Left ventricle myocardium inferior (tissue), 1 donor: ENCODE measurements at places on chromosomes 12 and 14.

- peak; percentile 61 for DNase-seq
Measured at GRCh38 chr14:103879570-103880347, 32.4 kb upstream of the PPP1R13B start.

DNA sequence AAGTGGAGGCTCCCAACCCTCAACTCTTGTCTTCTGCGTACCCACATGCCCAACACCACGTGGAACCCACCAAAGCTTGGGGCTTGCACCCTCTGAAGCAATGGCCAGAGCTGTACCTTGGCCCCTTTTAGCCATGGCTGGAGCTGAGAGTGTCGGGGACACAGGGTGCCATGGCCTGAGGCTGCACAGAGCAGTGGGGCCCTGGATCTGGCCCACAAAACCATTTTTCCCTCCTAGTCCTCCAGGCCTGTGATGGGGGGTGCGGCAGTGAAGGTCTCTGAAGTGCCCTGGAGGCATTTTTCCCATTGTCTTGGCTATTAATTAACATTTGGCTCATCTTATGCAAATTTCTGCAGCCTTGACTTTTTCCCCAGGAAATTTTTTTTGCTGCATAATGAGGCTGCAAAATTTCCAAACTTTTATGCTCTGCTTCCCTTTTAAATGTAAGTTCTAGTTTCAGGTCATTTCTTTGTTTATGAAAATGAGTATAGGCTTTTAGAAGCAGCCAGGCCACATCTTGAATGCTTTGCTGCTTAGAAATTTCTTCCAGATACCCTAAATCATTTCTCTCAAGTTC is 18.7 kb upstream of the ASPG start:
- DNase-seq, result no peak

GRCh38 chr12:111129149-111129767 is 208.9 kb upstream of the MYL2 start:
- DNase-seq, result no peak

DNA sequence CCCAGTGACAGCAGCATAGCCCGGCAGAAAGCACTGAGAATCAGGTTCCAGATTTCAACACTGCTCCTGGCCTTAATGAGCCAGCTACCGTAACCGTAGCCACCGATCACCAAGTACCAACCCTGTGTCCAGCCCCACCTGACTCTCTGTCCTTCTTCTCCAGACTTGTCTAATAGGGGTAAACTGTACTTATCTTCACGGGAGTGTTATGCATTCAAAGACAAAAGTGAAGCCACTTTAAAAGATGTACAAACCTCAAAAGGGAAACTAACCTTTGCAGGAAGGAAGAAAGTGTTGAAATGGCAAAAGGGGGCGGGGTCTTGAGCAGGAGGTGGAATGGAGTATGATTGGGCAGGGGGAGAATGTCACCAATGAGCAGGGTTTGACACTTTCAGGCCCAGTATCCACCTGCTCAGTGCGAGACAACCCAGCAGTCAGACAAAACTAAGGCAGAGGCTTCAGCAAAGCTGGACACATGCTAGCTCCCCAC is 226.1 kb downstream of the CHST11 start:
- no peak for DNase-seq

- no peak for DNase-seq
Measured at GRCh38 chr12:117334855-117335587, 26.4 kb downstream of the NOS1 start.

- DNase-seq, result no peak
Measured at GRCh38 chr12:15307079-15307478, 15.2 kb upstream of the PTPRO start.

DNA sequence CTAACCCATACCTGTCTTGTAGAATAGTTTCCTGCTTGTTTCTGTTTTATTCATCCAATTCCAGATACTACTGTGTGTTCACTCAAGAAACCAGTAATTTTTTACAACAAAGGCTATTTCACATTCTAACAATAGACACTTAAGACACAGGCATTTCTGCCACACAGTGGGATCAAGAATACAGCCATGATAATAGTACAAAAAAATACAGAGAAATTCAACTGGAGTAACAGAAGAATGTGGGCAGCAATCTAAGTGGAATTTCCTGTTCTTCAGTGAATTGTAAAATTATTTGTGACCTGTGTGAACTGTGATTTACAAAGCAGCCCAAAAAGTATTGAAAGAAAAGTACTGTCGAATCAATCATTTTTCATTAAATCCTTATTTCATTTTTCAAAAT is 282.9 kb downstream of the CCER1 start:
- DNase-seq, result no peak

DNA sequence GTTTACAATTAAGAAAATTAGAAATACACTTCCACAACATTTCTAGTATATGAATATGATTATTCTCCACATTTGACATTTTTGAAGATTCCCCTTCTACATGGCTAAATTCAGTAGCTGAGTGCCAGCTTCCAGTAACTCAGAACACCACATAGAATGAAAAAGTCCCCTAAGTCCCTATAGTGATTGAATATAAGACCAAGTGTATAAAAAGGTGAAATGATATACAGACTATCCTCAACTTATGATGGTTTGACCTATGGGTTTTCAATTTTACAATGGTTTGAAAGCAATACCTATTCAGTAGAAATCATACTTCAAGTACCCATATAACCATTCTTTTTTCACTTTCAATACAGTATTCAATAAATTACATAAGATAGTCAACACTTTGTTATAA is 15.8 kb downstream of the ATL1 start:
- no peak for DNase-seq

- DNase-seq, result no peak
Measured at GRCh38 chr12:2389079-2389790, 336.4 kb downstream of the CACNA1C start.

DNA sequence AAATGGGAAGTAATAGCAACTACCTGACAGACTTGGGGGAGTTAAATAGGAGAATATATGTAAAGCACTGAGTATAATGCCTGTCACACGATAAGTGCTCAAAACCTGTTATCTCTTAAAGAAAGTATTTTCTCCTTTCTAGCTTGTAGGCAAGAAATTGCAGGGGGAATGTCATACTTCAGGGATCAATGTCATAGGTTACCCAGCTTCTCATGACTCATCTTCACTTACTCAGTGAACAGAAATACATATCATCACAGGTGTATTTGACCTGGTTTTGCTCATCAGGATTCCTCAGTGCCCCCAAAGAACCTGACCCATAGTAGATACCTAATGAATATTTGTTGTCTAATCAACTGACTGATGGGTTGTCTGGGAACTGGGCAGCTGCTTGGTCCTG is 285.0 kb upstream of the ATP2B1 start:
- no peak for DNase-seq

GRCh38 chr14:29465095-29465494 is 462.6 kb downstream of the PRKD1 start:
- no peak for DNase-seq

DNA sequence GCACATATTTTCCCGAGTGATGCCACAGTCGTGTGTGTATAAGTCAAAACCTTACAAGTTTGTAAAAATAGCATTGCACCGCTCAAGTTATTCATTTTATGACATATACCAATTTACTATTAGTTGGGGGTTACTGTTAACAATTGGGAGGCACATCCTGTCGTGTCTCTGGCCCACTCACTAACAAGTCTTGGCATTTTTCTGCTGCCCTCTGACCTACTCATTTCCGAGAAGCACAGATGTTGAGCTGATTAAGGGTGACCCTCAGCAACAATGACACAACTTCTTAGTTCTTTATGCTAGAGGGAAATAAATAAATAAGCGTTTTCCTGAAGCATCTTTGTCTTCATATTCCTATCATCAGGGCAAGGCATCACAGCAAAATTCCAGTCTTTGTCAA is 6.8 kb upstream of the ATG14 start:
- DNase-seq, result no peak

DNA sequence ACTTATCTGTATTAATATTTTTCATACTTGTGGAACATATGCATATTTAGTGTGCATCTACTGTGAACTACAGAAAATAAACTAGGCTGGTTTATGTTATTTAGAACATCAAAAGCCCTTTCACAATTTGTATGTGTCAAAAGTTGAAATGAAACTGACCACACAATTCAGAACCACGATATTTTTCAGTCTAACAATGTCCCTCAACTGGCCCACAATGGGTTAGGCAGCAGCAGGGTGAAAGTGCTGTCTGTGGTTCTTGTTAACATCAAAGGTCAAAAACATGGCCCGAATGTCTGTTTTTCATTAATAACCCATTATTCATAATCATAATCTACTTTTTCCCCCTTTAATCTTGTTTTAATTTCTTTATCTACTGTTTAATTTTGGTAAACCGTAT is 559.9 kb upstream of the ATP2B1 start:
- no peak for DNase-seq

GRCh38 chr14:36319899-36320199 is 588 bp downstream of the MBIP start:
- no peak for DNase-seq

GRCh38 chr12:46934374-46935111 is 108.7 kb upstream of the SLC38A4 start:
- DNase-seq, result no peak

- no peak for DNase-seq
Measured at GRCh38 chr12:84166812-84167211, 745.8 kb downstream of the SLC6A15 start.

DNA sequence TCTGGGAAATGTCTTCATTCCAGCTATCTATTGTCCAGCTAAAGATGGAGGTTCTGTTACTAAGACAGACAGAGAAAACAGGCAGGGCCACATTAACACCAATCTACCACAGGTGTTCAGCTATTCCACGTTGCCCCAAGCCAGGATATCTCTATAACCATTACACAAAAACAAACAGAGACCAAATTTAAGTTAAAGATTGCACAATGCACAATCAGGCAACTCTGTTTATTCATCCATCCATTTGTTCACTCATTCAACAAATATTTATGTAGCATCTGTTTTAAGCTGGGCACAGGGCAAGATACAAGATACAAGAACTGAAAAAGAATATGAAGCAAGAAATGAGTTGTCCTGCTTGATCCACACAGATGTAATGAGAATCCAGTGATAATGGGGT is 629.0 kb downstream of the MED13L start:
- DNase-seq, result no peak

DNA sequence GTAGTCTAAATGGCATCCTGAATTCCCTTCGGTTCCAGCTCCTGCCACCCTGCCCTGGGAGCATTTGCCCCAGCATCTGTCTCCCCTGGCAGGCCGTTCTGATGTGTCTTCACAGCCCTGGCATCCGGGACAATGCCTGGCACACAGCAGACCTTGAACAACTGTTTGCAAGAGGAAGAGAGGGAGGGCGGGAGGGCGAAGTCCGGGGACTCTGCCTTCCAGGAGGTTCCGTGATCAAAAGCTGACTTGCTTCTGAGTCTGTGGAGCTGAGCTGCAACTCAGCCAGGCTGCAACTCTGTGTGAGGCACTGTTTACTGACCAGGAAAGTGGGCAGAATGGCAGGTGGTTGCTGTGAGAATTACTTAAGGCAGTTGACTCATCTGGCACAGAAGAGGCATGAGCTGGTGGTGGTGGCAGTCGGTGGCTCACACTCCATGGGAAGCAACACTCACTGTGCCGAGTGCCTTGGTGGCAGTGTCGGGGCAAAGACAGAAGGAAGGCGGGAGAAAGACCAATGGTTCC is 61.1 kb upstream of the DLK1 start:
- DNase-seq, result no peak

- DNase-seq, result peak; percentile 75
Measured at GRCh38 chr14:72792051-72792788, 101.7 kb downstream of the DPF3 start.

DNA sequence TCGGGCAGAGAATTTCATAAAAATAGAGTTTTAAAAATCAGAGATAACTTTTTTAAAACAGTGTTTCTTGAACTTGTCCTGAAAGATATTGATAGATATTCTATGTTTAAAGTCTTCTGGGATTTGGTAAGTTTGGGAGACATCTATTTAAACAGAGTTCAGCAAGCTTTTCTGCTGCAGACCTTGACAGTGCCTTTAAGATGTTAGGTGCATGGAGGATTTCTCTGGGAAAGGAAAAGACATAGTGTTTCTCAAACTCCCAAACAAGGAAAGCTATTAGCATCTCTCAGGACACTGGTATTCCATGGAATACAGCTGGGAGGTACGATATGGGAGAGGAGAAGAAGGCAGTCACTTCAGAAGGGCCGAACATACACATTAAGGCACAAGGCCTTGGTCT is 97.8 kb downstream of the RBM19 start:
- no peak for DNase-seq

DNA sequence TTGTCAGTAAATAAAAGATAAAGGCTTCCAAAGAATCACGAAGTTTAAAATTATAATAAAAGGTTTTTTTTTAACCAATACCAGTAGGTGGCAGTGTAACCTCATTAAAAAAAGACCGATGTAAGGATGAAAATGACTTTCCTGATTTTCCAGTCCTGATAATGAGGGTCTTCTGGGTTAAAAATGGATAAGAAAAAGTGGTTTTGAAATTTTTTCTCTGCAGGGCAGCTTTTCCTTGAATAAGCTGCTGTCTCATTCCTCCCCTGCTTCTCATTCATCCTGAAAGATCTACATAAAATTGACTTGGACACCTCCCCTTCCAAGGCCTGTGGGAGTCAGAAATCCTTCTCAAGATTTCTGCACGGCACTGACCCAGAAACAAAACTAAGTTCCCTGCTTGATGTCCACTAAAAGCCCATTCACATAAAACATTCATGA is 58.9 kb upstream of the FBXO33 start:
- no peak for DNase-seq

DNA sequence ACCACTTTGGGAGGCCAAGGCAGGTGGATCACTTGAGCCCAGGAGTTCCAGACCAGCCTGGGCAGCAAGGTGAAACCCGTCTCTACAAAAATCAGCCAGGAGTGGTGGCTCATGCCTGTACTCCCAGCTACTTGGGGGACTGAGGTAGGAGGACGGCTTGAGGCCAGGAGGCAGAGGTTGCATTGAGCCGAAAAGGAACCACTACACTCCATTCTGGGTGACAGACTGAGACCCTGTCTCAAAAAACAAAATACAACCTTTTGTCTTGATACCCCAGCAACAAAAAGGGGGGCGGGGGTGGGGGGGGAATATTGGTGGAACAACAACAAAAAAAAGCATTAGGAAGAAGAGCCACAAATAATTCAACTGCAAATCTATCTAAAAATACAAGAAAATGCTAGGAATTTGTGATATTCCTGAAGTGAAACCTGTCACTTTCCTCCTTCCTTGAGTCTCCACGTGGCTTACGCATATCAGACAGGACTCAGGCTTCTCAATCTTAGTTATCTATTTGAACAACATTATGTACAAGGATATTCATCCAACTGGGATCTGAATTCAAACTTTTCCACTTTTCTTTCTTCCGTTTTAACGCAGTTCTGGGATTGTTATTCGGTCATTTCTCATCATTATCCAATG is 1.3 kb downstream of the R3HDM2 start:
- DNase-seq, result no peak

DNA sequence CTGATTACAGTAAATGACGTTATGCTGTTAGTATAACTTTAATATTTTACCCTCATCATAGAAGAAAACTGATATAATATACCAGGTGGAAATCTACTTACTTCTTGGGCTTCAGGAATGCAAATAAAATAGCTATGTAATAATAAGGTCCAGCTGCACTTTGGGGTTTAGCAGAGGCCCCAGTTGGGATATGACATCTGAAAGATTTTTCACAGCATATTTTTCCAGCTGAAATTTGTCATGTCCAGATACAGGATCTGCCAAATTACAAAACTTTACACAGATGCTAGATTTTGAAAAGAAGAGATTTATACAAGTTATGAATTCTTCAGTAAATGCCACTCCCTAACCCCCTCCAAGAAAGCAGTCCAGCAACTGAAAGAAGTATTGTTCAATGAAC is 29.2 kb upstream of the DCN start:
- no peak for DNase-seq
